ENCODE measurements at places on chromosomes 3 and 15.
A peak's percentile ranks its signal among the peaks of the same experiment; 100 is the strongest.

GRCh38 chr15:24823473-24823872 is 131.3 kb upstream of the SNRPN start:
- DNase-seq: no peak

DNA sequence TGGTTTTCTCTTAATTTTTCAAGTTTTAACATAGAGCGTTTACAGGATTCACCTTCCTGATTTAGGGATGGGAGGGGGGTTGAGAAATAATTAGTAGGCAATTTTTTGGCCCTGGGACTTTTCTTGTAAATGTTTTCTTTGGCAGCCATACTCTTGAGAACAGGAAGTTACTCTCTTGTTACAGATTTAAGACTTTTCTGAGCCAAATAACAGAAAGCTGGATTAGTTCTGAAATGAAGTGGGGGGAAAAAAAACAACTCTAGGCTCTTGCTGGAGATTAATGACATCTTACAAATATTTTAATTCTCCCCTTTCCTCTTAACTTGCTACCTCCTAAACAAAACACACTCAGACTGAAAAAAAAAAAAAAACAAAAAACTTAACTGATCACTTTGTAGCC is 13.8 kb upstream of the POLR2M start:
- no peak for DNase-seq

DNA sequence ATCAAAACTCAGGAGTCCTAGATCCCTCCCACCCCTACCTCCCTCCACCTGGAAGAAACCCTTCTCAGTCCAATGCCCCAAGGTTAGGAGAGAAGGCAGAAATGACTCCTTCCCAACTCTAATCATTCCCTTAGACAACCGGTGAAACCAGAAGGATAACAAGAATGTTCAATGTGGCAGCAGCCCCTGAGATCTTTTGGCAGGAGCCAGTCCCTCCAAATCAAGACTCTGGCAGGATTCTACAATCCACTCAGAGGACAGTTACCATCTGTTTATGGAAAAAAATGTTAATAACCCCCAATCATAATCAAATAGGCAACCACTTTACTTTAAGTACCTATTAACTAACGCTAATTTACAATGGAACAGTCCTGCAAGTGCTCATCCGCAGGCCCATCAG is 136.5 kb downstream of the NTRK3 start:
- no peak for DNase-seq

GRCh38 chr3:35215525-35216500 is 423.5 kb upstream of the ARPP21 start:
- DNase-seq: no peak

GRCh38 chr3:68271145-68271544 is 616.7 kb upstream of the SUCLG2 start:
- DNase-seq: no peak

DNA sequence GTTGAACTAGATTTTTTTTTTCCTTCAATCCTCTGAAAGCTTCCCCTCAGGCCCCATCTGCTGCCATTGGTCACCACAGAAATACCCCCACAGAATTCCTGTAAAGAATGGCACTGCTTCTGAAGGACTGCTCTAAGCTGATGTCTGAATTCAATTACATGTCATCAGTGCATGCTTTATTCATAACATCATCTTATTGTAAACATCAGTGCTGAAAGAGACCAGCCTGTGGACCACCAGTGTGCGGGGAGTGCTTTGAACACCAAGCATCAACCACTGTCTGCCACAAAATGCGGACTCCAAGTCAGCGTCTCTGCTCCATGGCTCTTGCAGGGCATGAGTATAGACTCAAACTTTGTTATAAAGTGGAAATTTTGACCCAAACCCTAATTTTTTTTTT is 11.6 kb downstream of the PHLDB2 start:
- no peak for DNase-seq

DNA sequence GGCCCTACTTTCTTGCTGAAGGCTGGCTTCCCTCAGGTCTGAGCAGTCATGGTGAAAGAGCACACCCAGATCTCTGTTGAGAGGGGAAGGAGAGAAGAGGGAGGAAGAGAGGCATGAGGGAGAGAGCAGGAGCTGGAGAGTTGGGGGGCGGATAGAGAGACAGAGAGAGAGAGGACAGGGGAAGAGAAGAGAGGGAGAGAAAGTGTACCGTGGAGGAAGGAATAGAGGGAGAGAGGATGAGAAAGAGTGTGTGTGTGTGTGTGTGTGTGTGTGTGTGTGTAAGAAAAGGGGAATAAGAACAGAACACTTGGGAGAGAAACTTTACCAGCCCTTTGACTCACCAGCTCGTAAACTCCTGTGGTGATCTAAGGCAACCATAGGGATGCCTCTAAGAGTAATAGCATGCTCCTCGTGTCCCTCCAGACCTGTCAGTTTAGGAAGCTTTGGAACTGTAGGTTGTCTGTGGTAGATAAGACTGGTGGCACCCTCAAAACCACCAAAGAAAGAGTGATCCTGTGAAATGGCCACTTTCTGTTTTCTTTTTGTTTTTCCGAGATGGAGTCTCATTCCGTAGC is 18.2 kb downstream of the ZNF592 start:
- DNase-seq: no peak

GRCh38 chr3:165156757-165157420 is 39.3 kb downstream of the SLITRK3 start:
- DNase-seq: no peak

DNA sequence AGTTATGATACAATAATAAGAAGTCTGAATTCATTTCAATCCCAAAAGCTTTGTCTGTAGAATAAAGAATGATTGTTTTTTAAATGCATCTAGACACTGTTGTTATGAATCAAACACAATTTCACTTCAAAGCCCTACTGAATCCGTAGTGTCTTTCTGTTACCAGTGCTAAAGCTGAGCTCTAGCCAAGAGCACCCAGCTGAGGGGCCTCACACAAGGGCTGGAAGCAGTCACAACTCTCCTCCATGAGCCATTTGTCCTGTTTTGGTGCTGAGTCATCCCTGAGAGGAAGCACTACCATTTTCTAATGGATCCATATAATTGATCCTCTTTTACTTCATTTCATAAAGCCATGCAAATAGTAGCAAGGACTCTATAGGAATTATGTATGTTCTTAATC is 158.2 kb upstream of the ANKRD28 start:
- no peak for DNase-seq

DNA sequence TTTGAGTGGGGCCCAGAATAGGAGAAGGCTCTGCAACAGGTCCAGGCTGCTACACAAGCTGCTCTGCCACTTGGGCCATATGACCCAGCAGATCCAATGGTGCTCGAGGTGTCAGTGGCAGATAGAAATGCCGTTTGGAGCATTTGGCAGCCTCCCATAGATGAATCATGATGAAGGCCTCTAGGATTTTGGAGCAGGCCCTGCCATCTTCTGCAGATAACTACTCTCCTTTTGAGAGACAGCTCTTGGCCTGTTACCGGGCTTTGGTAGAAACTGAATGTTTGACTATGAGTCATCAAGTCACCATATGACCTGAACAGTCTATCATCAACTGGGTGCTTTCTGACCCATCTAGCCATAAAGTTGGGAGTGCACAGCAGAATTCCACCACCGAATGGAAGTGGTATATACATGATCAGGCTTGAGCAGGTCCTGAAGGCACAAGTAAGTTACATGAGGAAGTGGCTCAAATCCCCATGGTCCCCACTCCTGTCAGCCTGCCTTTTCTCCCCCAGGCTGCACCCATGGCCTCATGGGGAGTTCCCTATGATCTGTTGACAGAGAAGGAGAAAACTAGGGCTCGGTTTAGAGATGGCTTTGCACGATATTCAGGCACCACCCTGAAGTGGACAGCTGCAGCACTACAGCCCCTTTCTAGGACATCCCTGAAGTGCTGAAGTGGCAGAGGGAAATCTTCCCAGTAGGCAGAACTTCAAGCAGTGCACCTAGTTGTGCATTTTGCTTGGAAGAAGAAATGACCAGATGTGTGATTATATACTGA is 971.4 kb downstream of the MCTP2 start:
- no peak for DNase-seq

DNA sequence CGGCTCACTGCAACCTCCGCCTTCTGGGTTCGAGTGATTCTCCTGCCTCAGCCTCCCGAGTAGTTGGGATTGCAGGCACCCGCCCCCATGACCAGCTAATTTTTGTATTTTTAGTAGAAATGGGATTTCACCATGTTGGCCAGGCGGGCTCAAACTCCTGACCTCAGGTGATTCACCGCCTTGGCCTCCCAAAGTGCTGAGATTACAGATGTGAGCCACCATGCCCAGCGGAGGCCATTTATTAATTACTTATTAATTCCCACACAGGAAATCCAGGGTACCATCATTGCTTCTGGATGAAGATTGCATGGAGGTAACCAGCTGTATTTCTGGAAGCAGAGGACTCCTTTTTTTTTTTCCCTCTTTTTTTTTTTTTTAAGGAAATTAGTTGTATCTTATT is 37.8 kb downstream of the MAP4 start:
- DNase-seq: no peak

DNA sequence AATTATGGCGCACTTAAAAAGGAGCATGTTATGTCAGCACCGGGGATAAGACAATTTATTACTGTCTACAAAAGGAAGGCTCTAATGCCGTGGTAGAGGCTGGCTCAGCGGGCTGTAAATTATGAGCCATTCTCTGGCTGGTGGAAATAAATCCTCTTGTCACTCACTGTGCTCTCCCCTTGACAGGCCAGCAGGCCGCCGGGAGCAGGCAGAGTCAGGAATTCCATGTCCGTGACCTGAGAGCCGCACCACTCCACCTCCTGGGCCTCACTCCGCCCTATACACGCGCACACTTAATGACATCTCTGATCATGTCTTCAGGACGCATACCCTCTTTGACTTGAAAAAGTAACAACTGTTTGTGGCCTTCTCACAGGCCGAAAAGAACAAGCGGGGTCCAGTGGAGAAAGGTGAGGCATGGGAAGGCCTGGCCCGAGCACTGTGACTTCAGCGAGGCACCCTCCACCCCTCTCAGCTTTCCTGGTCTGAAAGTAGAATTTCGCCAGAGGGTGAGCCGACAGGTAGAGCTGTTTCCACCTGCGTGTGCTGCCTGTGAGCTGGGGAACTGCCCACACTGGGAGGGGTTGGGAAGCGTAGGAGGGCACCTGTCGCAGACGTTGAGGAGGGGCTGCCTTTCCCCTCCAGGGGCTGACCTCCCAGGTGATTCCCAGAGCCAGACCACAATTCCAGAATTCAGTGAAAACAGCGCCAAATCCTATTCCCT is 13.2 kb upstream of the PCSK6 start:
- no peak for DNase-seq

DNA sequence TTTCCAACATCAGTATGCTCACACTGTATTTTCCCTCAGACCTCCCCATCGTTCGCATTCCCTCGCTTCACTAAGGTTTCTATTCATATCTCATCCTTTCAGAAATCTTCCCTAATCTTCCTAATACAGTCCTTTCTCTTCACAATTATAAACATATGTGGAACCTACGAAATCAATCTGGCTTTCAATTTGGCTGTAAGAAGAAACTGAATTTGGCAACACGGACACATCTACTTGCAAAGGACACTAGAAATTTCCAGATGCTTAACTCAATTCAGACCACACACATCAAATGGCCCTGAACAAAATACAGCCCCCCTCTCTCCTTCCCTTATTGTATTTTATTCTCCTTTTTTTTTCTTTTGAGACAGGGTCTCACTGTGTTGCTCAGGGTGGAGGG is 39.1 kb upstream of the TM4SF19 start:
- no peak for DNase-seq

GRCh38 chr3:195081242-195081963 is 189.6 kb downstream of the XXYLT1 start:
- DNase-seq: no peak

DNA sequence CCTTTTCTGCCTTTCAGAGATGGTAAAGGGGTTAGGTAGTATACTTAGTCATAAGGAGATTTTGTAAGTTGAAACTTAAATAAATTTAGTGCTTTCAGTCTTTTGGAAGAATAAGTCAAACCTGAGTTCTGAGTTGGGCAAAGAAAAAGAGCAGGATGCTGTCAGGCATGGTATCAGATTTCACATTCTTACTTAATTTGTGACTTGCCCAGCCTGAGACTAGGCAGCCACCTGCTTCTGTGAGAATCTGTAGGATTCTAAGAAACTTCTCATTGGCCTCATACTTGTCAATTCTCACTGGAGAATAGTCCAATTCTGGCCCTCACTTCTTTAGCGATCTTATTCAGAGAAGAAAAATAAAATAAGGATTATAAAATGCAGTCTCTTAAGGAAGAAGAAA is 577.5 kb downstream of the DIPK2A start:
- DNase-seq: no peak

DNA sequence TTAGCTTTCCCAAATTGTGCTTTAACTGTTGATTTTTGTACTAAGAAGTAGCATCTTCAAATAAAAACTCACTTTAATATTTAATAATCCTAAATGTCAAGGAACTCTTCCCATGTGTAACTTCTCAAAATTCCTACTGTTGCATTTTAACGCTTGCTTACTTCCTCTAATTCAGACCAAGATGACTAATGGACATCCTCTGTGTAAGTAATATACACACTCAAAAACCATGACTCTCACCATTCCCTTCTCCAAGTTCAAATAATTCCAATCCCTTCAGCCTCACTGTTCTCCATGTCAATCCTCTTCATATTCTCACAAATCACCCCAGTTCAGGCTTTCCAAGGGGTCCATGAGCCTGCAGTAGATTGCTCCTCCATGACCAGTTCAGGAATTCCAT is 13.0 kb downstream of the MRPL46 start:
- no peak for DNase-seq

- DNase-seq: peak; percentile 71
Observed at GRCh38 chr15:85592148-85592547, 202.6 kb downstream of the KLHL25 start.

GRCh38 chr3:138284957-138285477 is 44.6 kb downstream of the NME9 start:
- no peak for DNase-seq

DNA sequence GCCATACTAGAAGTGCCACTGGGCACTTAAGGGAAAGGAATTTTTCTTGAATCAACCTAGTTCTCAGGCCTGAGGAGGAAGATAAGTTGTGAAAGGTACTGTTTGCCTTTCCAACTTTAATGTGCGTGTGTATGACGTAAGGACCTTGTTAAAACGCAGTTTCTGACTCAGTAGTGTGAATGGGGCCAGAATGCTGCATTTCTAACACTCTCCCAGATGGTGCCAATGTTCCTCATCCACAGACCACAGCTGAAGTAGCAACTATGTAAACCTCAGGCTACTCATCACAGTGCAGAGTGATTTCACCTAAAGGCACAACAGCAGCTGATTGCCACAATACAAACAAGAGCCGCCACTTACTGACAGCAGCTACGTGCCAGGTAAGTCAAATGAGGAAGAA is 103.6 kb downstream of the OTOL1 start:
- DNase-seq: no peak
